ENCODE measurements at places on chromosomes 5 and 9. TPM values are rescaled to one million over a fixed set of nuclear protein-coding genes. Genes with fewer than 3 reads are reported as not detected.

GRCh38 chr5:74949976-74950375 is 83.8 kb upstream of the FAM169A start:
- DNase-seq: no peak

DNA sequence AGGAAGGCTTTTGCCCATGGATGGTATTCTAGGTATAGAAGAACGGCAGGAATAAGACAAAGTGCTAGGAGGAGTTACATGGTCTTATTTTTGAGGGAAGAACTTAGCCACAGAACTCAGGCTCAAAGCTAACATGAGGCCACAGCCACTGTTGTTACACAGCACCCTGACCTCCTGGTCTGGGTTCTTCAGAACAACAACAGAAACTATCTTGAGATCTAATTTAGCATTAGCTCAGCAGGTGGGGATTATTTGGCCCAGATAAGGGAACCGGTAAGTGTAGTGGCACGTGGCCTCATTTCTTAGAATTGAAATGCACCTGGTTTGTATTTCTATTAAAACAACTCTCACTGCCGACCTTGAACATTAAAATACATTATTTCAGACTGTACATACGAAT is 1168.7 kb upstream of the SEMA6A start:
- no peak for DNase-seq

DNA sequence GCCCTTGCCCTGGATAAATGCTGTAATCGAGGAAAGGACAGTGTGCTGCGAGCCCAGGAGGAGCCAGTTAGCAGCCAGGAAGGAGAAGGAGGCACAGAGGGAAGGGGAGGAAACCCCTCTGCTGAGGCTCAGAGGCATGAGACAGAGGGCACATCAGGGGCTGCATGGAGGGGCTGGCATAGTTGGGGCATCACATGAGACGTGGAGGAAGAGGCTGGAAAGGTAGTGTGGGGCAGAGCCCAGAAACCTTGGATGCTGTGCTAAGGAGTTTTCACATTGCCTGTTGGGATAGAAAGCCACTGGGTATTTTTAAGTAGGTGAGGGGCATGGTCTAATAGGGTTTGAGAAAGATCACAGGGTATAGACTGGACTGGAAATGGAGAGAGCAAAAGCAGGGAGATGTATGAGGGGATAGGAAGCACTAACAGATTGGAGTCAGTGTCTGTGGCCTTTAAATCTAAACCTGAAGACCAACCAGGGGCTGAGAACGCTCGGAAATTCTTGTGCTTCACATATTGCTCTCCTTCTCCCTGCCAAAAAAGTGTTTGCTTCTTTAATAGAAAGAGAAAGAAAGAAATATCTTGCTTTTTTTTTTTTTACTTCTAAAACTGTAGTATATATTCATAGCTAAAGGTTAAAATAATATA is 33.0 kb upstream of the ANGPTL2 start:
- DNase-seq: no peak

- peak; percentile 31 for DNase-seq
Measured at GRCh38 chr5:40841068-40841805, at the start of gene CARD6. Gene CARD6, plus strand, starts transcription at chr5:40841367. Its CDS starts 16 bp downstream, at chr5:40841383.

DNA sequence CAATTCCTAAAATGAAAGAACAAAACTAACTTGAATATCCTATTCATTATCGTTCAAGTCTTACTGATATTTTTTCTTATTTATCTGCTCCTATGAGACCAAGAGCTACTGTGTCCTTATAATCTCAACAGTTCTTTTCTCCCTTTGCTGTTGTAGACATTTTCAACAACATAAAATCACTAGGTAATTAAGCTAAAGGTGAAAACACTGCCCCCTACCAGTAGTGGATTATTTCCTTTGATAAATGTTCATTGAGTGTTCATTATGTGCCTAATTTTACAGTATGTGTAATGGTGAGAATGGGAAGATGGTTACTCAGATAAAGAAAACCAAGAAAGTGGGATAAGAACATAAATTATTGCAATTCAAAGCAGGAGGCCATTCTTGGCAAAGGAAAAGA is 41.4 kb upstream of the PAPPA start:
- no peak for DNase-seq

GRCh38 chr9:135357863-135358551 is 121.6 kb upstream of the PPP1R26 start:
- no peak for DNase-seq

- peak; percentile 14 for DNase-seq
Measured at GRCh38 chr5:120463991-120464626, at the start of gene PRR16. Gene PRR16, plus strand, starts transcription at chr5:120464300.

- no peak for DNase-seq
Measured at GRCh38 chr5:36939969-36940858, 63.6 kb downstream of the NIPBL start.

- no peak for DNase-seq
Measured at GRCh38 chr5:138180841-138181240, 1.9 kb downstream of the KIF20A start.

DNA sequence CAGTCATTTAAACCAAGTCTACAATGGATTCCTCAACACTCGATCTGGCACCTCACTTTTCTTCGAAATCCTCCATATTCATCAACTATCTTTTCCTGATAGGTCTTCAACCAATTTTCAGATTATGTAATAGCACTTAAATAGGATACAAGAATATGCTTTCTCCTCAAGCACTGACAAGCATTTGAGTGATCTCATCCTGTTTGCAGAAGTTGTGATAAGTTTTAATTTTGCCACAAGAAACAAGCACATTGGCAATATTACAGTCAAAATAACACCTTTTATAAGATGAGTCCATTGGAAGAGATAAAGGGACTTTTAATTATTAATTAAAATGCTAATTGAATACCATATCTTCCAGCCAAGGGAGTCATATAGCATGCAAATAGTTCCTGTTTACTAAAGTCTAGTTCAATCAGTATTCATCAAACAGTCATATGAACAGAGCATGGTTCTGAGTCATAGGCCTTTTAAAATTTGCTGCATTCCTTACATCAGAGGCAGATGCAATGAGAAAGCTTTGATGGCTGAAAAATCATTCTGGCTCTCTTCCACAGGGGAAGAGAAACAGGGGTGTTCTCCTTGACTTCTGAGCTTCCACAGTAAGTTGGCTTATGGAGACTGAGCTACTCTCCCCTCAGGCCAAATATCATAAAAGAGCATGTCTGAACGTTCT is 32.7 kb upstream of the ZCCHC9 start:
- no peak for DNase-seq

- no peak for DNase-seq
Measured at GRCh38 chr9:16811987-16812685, 58.3 kb downstream of the BNC2 start.

DNA sequence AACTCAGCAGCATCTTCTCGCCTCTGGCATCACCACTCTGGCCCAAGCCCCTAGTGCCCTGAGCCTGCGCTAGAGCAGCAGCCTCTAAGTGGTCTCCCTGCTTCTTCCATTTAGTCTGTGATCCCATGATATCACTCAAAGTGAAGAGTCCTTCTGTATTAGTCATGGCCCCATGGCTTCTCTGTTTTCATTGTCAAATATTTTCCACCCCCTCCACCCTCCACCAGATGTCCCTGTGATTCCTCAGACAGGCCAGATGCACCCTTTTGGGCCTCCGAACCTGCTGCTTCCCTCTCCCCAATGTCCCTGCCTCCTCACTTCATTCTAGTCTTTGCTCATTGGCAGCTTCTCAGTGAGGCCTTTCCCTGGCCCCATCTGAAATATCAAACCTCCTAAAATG is 299.2 kb downstream of the SPOCK1 start:
- DNase-seq: no peak

DNA sequence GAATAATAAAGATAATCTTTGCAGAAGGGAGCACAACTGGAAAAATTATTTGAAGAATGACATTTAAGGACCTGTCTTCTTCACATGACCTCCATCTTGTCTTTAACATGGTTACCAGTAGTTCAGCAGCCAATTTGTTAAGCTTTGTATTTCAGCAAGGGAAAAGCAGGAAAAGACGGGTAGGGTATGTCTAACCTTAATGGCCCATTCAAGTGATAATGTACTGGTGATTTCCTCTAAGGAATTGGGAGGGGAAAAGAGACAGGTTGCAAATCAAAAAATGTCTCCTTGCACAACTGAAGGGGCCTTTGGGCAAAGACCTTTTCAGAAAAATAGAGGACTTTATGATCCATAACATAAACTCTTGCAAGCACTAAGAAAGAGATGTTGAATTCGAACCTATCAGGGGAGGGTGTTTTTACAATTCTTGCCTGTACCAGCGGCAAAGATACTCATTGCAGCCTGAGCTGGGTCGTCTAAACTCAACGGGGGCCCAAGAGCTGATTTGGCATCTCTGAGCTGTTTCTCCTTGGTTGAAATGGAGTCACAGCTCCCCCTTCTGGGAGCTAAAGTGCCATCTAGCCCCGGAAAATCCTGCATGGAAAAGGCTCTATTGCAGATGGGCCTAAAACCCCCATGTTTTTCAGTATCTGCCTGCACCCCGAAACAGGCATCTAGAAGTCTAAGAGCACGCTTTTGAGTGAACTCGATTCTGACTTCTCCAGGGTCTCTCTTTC is 3.8 kb downstream of the BRINP1 start:
- DNase-seq: peak; percentile 3

GRCh38 chr9:105066275-105066865 is 138.4 kb upstream of the ABCA1 start:
- no peak for DNase-seq

- no peak for DNase-seq
Measured at GRCh38 chr9:96338299-96338698, 36.3 kb upstream of the HSD17B3 start.

DNA sequence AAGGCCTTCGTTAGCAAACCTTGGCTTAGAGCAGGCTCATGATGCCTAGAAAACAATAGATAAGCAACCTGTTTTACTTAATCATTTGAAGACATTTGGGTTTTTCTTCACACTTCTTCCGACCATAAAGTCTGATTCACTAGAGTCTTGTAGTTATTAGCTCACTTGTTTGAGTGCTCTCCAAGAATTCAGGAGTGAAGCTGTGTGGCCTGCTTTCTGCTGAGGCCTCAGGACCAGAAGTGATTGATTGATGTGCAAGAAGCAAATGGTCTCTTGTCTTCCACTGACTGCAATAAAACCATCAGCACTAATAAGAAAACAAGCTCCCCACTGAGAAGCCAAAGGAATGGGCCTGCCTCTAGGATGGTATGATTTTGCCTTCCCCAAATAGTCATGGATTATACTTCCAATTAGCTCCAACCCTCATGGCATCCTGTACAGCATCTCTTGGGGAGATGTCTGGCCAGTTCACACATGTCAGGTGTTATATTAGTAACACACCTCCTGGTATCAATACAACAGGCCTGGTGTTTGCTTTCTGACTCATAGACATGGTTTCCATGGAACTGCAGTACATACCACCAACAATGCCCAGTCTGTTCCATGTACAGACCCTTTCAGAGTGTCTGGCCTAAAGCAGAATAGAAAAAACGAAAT is 317.6 kb downstream of the CWC27 start:
- DNase-seq: no peak

DNA sequence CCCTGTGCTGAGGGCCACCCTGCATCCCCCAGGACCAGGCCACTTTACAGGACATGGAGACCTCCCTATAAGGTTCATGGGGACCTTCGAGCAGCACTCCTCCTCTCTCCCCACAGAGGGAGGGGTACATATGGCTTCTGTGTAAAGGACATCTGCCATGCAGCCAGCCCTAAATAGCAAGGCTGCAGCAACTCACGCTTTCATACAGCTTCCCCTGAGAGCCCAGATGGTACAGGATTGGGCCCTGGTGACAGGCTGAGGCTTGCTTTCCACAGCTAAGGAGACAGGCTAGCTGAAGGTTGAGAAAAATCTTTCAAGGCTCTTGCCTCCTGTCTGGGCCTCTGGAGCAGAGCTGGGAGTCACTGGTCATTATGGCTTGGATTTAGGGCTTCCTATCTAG is 147.0 kb upstream of the ZNF366 start:
- no peak for DNase-seq

GRCh38 chr5:175773534-175774070 is 97.8 kb upstream of the CPLX2 start:
- no peak for DNase-seq

GRCh38 chr5:16372493-16372892 is 93.1 kb downstream of the ZNF622 start:
- no peak for DNase-seq

GRCh38 chr5:38466424-38467189 is 89.8 kb downstream of the LIFR start:
- no peak for DNase-seq

GRCh38 chr5:115838885-115839518 is 2.4 kb downstream of the ATG12 start:
- peak; percentile 41 for DNase-seq

- no peak for DNase-seq
Measured at GRCh38 chr5:179378116-179378440, 32.8 kb upstream of the ADAMTS2 start.

DNA sequence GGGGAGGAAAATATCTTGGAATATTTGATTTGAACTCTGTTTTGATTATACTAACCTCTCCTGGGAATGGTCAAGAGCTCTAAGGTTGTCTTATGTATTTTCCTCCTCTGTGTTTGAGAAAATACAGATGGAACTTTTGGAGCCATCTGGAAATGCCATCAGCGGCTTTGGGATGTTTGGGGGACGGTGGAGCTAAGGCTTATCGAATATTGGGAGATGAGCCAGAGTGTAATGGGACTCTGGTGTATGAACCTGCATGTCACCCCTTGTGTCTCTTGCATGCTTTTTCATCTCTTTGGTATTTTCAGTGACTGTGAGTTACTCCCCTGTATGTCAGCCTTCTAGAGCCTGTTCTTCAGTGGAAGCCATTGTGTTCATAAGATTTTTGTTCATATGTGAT is 180.0 kb upstream of the OTULINL start:
- DNase-seq: no peak

GRCh38 chr5:131633830-131634229 is 1.2 kb downstream of the RAPGEF6 start:
- DNase-seq: peak; percentile 20

SPARC gene
- total RNA-seq: not detected

NR5A1 gene
- not detected for total RNA-seq

OMD gene
- total RNA-seq: not detected

CDH10 gene
- total RNA-seq: not detected

FOXD4L4 gene
- not detected for total RNA-seq

IL3 gene
- total RNA-seq: 0.25 TPM

IL13 gene
- total RNA-seq: 4.8 TPM

SLC4A9 gene
- total RNA-seq: not detected

C1QTNF3 gene
- 1.3 TPM for total RNA-seq

MLANA gene
- not detected for total RNA-seq

ORM2 gene
- total RNA-seq: not detected

ARL14EPL gene
- total RNA-seq: not detected

KLF4 gene
- total RNA-seq: 1.7 TPM

PRUNE2 gene
- total RNA-seq: 0.72 TPM

BTNL8 gene
- not detected for total RNA-seq

TSLP gene
- 0.65 TPM for total RNA-seq

SPOCK1 gene
- total RNA-seq: not detected

LPAR1 gene
- not detected for total RNA-seq

PKN3 gene
- 9.3 TPM for total RNA-seq

Measured in activated CD8-positive, alpha-beta T cell treated with anti-CD3 and anti-CD28 coated beads for 36 hours (primary cell).